ENCODE measurements at places on chromosomes 4 and X. TPM values are rescaled to one million over a fixed set of nuclear protein-coding genes. Genes with fewer than 3 reads are reported as not detected.
A peak's percentile ranks its signal among the peaks of the same experiment; 100 is the strongest.

GRCh38 chr4:166312166-166312565, 439.1 kb downstream of the TLL1 start:
- no peak for DNase-seq

DNA sequence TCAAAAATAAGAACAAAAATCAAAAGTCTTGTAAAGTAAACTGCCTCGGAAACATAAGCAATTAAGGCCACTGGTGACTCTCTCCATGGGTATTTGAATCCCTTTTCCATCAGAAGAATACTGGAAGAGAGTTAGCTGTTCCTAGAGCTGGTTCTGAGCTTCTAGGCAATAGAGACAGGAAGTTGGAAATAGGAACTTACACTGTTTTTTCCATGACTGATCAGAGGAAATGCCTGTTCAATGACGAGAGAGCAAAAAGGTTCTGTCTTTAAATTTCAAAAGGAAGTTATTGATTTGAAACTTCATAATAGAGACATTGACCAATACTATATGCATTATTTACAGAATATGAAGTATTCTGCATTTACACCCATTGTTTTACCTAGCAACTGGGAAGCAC, 503.5 kb upstream of the ARX start:
- DNase-seq, result no peak

ATP5ME gene
- 109 TPM for total RNA-seq

DNA sequence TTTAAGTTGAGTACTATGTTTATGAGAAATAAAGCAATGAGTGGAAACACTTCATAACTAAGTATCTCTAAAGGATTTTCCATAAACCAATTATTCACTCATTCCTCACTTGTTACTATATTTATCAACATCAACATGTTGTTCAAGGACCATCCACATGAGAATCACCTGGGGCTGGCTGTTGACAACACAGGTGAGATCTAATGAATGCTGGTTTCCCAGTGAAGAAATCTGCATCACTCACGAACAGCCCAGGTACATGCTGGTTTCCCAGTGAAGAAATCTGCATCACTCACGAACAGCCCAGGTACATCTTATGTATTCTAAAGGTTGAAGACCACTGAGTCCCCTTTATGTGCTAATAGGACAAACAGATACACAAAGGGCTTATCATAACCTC, 32.5 kb downstream of the TSPAN5 start:
- no peak for DNase-seq

DNA sequence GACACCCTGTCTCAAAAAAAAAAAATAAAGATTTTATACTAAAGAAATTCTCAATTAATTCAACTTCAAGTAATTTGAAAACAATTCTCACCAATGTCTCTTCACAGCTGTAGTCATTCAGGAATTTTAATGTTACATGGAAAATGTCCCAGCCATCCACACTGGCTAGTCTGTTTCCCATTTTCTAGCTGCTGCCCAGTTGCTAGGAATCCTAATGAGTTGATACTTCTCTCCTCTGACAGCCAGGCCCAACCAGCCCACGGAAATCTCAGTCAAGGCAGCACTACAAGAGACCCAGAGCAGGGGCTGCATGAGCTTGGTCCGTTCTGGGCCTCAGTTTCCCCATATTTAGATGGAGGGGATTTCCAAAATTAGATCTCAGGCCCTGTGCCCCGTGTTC, 59.1 kb downstream of the CASP3 start:
- DNase-seq, result no peak

- no peak for DNase-seq
Observed at GRCh38 chrX:133813971-133814370, 171.4 kb downstream of the GPC3 start.

DKK2 gene
- not detected for total RNA-seq

CCKAR gene
- not detected for total RNA-seq

APELA gene
- total RNA-seq, result not detected

- no peak for DNase-seq
Observed at GRCh38 chr4:5050520-5051277, 581 bp upstream of the STK32B start.

DNA sequence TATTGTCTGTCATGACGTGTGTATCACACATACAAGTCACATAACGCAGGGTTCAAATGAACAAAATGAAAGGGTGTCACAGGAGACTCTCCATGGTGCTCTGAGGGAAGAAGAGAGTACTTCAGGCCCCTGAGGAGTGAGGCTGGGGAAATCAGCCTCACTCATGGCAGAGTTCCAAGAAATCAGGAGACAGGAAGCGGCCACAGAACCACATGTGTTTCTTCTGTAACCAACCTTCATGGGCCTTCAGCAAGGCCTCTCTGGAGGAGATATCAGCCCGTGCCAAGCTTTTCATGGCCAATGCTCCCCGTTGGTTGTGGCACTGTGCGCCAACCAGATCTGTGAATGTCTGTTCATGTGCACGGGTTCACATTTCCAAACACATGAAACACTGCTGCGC, 76.0 kb downstream of the NAT8L start:
- peak; percentile 24 for DNase-seq

- DNase-seq, result no peak
Observed at GRCh38 chrX:34915463-34916225, 27.0 kb upstream of the FAM47B start.

DNA sequence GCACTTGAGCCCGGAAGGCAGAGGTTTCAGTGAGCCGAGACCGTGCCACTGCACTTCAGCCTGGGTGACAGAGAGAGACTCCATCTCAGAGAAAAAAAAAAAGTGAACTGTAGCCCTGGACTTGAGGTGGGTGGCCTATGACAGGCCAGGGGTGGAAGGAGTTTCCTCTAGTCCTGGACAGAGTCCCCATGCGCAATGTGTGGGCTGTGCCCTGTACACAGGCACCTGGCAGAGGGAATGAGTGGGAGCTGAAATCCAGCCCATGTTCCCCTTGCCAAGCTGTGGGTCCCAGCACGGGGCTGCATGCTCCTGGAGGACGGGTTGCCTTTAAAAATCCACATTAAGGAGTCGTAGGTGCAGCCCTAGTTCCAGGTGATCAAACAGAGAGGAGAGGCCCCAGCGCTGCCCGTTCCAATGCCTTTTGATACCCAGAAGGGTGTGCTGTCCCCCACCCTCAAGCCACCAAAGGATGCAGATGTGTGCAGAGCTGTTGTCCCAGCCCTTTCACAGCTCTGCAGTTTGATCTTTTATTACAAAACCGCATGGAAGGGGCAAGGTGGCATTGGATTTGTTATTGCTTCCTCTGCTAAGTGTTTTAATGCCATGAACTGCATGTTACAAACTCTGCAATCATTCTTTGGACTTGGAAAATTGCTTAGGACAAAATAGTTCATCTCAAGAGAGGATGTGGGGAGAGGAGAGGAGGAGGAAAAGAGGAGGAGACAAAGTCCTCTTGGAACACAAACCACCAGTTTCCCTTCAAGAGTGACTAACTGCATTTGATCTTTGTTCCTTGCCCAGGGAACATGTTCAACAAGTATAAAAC, 38.0 kb upstream of the PDK3 start:
- no peak for DNase-seq

WFS1 gene
- total RNA-seq, result 1.3 TPM

- no peak for DNase-seq
Observed at GRCh38 chrX:81390237-81390636, 188.3 kb downstream of the SH3BGRL start.

GRCh38 chr4:11566444-11567022, 137.8 kb upstream of the HS3ST1 start:
- DNase-seq, result no peak

GRCh38 chr4:131426023-131426758, 1722.9 kb upstream of the PCDH10 start:
- no peak for DNase-seq

DNA sequence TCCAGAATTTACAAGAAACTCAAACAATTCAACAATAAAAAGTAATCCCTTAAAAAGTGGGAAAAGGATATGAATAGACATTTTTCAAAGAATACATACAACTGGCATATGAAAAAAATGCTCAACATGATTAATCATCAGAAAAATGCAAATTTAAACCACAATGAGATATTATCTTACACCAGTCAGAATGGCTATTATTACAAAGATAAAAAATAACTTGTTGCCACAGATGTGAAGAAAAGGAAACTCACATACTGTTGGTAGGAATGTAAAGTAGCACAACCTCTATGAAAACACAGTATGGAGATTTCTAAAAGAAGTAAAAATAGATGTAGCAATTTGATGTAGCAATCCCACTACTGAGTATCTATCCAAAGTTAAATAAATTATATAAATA, 65.1 kb upstream of the DIAPH2 start:
- DNase-seq, result no peak

RTL3 gene
- not detected for total RNA-seq

DNA sequence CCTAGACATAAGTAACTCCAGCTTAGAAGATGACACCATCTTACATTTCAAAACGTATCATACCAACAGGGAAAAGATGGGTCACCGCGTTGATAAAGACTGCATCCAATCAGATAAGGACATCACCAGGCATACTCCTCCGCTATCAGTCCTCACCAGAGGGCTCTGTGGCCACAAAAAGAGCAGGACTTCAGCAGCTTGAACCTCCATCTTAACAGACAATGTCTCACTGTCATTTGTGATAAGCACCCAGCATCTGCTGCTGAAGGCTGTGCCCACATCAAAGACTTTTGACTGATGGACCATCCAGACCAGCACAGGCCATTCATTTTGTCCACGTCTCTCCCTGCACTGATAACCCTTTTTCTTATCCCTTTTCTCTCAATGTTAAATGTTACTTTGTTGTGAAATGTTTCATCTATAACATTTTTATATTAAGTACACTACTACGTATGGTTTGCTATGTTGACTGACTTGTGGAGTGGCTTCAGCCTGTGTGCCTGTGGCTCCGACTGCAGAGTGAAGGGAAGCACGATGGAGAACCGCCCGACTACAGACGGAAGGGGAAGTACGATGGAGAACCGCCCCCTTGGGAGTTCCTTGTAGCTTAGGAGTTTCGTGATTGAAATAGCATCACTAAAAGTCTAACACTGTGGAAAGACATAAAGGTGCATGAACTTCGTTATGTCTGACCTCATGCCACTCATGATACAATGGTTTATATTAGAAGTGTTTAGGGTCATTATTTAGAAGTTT, 595.4 kb upstream of the AGA start:
- no peak for DNase-seq

LRRC66 gene
- 0.11 TPM for total RNA-seq

CXCR3 gene
- total RNA-seq, result 22.0 TPM

GRCh38 chr4:122151982-122152710, at the start of gene BLTP1:
TSS of gene BLTP1 (plus strand) at chr4:122152331. CDS start at chr4:122170648, 18,317 bp downstream.
- DNase-seq, result peak; percentile 88

- no peak for DNase-seq
Observed at GRCh38 chrX:15849555-15849954, 5.1 kb downstream of the AP1S2 start.

CRMP1 gene
- total RNA-seq, result not detected

DNA sequence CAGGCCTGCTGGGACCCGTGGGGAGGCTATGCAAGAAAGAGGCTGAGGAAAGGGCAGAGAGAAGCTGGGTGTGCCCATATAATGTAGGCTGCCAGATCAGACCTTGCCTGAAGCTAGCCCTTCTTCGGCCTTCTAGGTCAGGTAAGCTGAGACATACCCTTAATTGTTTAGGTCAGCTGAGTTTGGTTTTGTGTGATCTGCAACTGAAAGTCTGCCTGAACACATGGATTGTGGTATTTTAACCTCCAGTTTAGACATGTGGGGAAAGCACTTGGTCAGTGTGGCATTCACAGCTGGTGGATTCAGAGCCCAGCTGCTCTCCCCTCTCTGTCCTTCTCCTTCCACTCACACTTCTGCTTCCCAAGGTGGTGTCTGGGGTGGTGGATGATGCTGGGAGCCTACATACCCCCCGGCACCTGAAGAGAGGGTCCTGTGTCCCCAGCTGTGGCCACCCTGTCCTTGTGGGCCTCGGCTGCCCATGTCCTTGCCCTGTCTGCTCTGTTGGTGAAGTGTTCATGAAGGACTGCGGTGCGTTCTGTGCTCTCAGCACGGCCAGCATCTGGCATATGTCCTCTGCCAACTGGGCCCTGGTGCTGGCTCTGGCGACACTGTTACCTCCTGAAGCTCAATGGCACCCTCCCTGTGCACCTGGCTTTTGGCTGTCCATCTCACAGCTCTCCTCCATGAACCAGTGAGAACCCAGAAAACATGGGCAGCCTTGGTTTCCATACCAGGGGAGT, 82.1 kb downstream of the NAT8L start:
- DNase-seq, result no peak

DGKQ gene
- total RNA-seq, result 19.2 TPM
